ENCODE measurements at places on chromosomes 12 and 14.

DNA sequence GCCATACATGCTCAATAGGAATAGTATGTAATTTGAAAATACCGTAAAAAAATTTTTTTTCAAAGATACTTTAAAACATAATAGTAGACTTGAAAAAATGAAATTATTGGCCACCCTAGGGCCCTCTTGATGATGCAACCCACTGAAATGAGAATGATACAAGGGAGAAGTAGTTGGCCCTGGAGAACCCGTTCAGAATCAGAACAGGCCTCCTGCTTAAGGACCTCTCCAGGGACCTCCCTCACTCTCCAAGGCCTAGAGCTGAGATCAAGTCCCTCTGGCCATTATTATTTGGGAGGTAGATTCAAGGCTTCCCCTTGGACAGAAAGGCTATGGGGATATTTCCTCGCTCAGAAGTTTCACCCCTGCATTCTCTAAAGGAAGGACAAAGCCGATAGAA is 11.9 kb downstream of the LALBA start:
- DNase-seq = no peak

DNA sequence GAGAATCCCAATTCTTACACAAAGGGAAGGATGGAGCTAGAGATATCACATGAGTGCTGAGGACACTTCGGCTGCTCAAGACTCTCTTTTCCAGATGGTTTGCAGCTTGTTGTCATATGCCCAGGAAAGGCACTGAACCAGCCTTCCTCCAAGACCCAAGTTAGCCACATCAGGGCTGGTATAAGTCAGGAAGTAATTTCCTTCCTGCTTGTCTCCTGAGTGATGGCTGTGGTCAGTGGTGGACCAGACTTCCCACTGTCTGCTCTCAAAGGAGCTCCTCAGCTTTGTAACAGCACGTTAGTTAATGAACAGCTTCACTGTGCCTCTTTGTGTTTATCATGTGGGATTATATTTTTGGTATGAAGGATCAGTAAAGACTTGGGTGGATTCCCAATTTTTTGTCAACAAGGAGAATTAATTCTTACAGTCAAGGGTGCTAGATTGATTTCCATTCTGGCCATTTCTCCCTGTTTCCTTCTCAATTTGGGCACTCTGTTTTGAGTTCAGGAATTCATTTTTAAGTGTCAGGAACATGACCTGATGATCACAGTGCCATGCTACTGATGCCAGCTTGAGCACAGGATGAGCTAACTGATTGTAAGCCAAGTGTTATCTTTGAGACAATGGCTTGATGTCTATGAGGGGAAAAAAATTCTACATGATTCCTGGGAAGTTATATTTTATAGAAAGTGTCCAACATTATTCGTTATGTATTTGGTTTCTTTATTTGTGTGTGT is 145.8 kb downstream of the GCH1 start:
- no peak for DNase-seq

- no peak for DNase-seq
These were observed 891 bp downstream of the PLEKHA5 start for GRCh38 chr12:19130224-19131024.

DNA sequence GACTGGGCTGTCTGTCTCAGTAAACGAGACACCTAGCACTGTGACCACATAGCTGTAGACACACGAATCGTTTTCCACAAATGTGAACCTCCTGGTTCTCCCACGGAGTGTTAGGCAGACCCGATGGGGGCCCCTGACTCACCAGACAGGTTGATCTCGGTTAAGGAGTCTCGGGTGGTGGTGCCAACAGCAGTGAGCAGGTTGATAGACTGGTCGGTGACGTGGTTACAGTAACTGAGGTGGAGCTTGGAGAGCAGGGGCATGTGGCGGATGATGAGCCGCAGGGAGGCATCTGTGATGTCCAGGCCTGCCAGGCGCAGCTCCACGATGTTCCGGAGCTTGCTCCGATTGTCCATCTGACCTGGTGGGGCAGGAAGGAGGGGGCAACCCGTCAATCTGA is 39.8 kb downstream of the RNF34 start:
- DNase-seq = no peak

GRCh38 chr12:130689408-130690405 is 26.4 kb downstream of the RIMBP2 start:
- DNase-seq = no peak

GRCh38 chr14:59268011-59268410 is 79.5 kb downstream of the DAAM1 start:
- no peak for DNase-seq

- DNase-seq = no peak
These were observed 17.9 kb downstream of the SIVA1 start for GRCh38 chr14:104770851-104771272.

GRCh38 chr14:99853206-99853605 is 60.0 kb downstream of the EML1 start:
- DNase-seq = no peak

DNA sequence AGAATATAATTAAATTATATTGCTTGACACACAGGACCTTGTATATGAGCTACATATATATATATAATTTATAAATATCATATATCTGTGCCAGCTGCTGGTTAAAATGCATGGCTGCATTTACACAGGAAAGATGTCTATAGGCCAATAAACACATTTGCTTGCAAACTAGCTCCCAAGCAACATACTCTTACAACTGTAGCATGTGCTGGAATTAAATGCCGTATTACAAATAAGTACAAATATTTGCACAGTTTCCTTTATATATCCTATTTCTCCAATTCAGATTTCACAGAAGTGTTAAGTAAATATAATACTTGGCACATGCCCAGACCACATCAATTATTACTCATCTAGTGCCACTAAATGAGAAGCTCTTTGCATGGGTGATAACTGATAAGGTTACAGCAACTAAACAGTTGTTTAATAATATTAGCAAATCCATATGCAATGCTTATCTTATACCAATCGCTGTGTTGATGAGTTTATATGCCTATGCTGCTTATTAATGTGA is 66.7 kb upstream of the E2F7 start:
- no peak for DNase-seq

- DNase-seq = no peak
These were observed 2.8 kb upstream of the ALX1 start for GRCh38 chr12:85277191-85277590.

- no peak for DNase-seq
These were observed 12.7 kb downstream of the CSRP2 start for GRCh38 chr12:76866151-76866567.

DNA sequence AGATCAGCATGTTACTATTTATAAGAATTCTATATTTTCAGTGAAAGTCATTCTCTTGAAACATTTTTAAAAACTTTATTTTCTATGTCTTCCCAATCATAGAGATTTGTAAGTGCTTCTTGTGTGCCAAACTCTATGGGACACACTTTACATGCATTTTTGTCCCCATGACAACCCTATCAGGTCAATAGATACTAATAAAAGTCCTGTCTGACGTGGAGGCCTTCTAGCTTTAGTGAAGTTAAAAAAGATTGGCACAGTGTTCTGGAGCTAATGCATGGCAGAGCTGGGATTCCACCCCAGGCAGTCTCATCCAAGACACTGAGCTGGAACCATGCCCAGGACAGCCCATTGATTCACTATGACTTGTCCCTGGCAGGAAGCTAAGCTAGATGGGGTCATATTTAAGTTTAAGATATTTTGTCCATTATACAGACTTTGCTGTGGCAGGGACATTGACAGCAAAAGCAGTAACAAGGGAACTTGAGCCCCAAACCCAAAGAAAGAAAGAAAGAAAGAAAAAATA is 28.1 kb downstream of the TTC6 start:
- peak; percentile 36 for DNase-seq

GRCh38 chr14:50734950-50735695 is 67.0 kb upstream of the SAV1 start:
- no peak for DNase-seq

- no peak for DNase-seq
These were observed 7.6 kb upstream of the NR4A1 start for GRCh38 chr12:52043386-52044212.

- DNase-seq = no peak
These were observed 35.2 kb downstream of the LGR5 start for GRCh38 chr12:71474791-71475190.

DNA sequence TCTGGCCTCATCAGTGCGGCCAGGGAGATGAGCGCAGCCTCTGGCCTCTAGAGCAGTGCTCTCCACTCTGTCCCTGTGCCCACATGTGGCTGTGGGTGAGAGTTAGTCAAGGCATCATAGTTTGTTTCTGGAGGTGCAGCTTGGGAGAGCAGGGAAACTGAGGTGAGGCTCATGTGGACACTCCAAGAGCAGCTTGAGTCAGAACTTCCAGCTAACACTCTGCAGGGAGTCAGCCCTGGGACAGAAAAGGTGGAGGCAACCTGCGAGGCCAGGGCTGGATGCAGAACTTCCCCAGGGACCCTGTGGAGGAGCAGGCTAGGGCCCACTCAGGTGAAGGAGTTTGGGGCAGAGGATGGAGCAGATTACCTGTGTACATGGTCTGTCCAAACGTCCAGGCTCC is 10.8 kb downstream of the ISCA2 start:
- DNase-seq = no peak

DNA sequence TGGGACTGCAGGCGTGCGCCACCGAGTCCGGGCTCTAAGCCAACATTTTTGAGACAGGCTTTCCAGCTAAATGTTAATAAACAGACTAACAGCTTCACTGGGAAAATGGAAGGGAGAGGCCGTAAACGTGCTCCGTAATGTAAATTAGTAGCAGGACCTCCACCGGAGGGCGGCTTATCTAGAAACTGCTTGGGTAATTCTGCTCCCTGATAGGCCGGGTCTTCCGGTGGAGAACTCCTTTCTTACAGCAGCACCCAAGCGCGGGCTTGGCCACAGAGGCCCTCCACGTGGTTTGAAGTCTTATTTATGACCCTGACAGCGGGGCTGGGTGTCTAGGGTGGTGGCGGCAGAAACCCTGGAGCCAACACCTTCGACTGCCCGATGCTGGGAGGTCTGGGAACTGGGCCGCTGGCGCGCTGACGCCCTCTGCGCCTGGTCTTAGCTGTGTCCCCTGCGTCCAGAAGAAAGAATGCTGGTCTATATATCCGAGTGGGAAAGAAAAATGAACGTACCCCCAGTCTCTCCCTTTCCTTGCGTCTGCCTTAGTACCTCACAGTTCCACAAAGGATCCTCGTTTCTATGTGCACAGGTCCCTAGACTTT is 1.7 kb downstream of the DPPA3 start:
- no peak for DNase-seq

GRCh38 chr14:22753586-22753985 is 12.9 kb upstream of the OXA1L start:
- DNase-seq = no peak

DNA sequence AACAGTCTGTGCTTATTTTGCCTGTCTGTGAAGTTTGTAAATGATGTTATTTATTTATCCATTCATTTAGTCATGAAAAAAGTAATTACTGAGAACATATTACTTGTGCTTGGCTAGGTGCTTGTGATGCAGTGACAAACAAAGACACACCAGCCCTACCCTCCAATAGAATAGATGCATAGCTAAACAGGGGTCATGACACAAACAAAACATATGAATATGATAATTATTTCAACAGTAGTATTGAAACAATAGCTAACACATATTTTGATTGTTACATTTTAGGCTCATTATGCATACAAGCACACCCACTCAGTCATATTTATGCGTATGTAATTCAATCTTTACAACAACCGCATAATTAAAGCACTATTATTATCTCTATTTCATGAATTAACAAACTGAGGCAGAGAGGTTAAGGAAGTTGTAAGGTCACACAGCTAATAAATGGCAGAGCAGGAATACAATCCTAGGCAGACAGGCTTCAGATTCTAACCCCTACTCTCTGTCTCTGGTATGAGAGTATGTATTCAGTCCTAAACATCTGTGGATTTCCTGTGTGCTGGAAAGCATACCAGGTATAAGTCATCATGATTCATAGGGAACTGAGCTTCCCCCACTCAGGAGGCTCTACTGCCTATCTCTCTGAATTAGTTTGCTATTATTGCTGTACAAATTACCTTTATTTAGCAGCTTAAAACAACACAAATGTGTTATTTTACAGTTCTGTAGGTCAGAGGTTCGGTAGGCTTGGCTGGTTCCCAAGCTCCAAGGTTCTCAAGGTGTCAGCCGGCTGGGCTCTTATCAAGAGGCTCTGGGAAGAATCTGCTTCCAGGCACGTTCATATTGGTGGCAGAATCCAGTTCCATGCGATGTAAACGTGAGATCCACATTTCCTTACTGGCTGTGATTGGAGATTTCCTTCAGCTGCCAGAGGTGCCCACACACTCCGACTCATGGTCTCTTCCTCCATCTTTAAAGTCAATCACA is 509.4 kb downstream of the GALC start:
- no peak for DNase-seq

- no peak for DNase-seq
These were observed 26.7 kb downstream of the CLECL1 start for GRCh38 chr12:9706086-9706685.

GRCh38 chr12:10235761-10236631 is 23.3 kb downstream of the GABARAPL1 start:
- no peak for DNase-seq

GRCh38 chr12:58877243-58877743 is 43.0 kb downstream of the LRIG3 start:
- peak; percentile 97 for DNase-seq

DNA sequence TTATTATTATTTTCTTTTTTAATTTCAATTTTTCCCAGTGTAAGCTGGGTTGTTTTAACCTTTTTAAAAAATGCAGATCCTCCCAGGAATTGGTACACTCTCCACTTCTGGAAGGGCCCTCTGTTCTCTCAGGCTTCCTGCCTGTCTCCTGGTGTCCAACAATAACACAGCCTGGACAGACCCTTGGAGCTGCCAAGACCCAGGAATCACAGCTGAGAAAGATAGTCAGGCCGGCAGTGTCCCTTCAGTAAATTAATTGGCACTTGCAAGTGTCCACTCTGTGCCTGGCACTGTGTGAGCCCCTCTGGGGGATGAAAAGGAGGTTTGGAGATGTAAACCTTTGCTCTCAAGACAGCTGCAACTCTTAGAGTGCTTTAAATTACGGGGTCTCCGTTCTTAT is 113.3 kb downstream of the SMOC1 start:
- no peak for DNase-seq

DNA sequence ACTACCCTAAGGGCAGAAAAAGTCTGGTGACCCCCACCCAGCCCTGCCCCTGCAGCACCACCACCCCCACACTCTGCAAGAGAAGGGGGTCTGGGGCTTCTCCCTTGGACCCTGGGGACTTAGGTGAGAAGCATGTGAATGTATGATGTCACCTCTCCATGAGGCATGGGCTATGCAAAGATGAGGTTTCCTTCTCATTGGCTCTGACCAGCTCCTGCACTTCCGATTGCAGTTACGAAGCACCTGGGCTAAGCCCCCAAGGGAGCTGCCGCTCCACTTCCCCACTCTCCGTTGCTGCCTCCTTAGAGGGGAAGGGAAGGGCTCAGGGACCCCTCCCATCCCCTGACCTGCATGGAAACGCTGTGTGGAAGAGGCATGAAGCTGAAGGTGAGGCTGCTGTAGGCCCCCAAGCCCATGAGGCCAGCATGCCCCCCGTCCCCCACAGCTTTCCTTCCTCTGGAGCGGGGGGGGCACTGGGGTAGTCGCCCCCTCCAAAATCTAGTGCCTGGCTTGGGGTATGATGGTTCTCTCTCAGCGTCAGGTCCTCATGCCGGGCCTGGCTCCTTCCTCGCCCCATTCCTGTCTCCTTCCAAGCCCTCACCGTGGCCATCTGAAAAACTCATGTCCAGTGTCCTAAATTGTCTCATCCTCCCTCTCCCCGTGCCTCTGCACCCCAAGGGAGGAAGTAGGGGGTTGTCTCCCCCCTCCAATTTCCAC is 5.5 kb upstream of the DDX23 start:
- no peak for DNase-seq
